ENCODE measurements at places on chromosomes 16 and 17. TPM values are rescaled to one million over a fixed set of nuclear protein-coding genes. Genes with fewer than 3 reads are reported as not detected.

The DUSP3 gene
- total RNA-seq = 33.3 TPM

The MT1M gene
- not detected for total RNA-seq

The KRTAP4-9 gene
- not detected for total RNA-seq

The KCNJ18 gene
- not detected for total RNA-seq

The TBC1D3E gene
- total RNA-seq = not detected

GRCh38 chr17:82400206-82400605 lies 17.9 kb upstream of the HEXD start:
- no peak for DNase-seq

GRCh38 chr17:38428112-38428642 lies at the start of gene ARHGAP23:
ARHGAP23 (plus strand) TSS chr17:38428464; CDS start chr17:38428486, 22 bp downstream.
- DNase-seq = no peak

DNA sequence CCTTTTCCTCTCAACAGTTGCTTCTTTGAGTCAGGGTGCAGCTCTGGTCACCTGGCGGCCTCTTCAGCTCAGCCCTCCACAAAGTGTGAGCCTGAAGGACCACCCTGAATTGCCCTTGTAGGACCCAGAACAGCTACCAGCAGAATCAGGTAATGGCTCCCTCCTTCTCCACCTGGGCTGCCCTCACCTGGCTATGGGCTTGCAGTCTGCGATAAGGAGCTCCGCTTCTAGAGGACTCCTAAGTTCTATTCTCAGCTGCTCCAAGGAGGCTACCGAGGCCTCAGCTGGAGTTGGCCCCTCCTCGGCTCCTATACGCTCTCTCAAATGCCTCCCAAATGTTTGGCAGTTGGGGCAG lies 13.4 kb downstream of the SMIM5 start:
- no peak for DNase-seq

DNA sequence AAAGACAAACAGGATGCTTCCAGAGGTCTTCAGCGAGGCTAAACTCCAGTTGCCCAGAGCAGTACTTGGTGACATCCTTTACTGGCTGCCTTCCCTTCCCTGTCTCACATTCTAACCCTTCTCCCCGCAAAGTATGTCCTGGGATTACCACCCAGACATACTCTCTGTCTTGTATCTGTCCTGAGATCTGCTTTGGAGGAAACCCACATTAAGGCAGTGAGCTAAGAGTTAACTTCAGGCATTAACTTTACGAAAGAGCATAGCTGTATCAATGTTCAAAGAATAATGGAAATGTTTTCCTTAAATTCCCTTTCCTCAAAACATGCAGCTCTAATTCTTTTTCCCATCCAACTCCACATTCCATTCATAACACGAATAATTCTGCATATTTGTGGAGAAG lies 385.2 kb downstream of the NPIPA8 start:
- no peak for DNase-seq

- DNase-seq = no peak
Measured at GRCh38 chr17:4014148-4014927, 50.1 kb upstream of the ATP2A3 start.

- DNase-seq = no peak
Measured at GRCh38 chr16:27529962-27530361, 19.8 kb downstream of the GTF3C1 start.

GRCh38 chr17:47159315-47159714 lies 29.8 kb downstream of the CDC27 start:
- DNase-seq = no peak

GRCh38 chr16:4800290-4801041 lies 2.0 kb downstream of the ROGDI start:
- DNase-seq = no peak

DNA sequence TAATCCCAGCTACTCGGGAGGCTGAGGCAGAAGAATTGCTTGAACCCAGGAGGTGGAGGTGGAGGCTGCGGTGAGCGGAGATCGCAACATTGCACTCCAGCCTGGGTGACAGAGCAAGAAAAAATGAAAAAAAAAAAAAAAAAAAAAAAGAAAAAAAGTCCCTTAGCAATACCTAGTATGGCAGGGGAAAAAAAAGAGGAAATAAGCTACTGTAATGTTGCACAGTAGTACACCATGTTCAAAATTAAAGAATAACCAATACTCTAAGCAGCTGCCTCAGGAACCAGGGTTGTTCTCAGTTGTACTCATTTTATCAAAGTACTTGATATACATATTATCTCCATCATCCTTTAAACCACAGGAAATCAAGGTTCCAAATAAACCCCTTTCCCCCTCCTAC lies 17.3 kb upstream of the TXNDC11 start:
- DNase-seq = no peak

DNA sequence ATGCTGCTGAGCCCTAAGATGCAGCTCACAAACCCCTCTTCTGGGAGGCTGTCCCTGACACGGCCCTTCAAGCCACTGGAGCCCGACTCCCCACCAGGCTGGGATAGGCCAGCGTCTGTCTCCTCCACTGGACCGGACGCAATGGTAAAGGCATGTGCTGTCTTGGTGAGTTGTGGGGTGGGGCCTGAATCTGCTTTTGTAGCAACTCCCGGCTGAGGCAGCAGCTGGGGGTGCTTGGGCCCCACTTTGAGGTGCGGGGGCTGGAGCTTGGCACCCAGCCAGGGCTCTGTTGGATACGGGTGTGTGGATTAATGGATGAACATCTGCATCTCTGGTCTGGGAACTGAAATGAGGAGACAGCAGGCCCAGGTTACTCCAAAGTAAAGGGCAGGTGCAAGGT lies 3.5 kb upstream of the NLRC3 start:
- no peak for DNase-seq

GRCh38 chr17:73042809-73043685 lies 49.4 kb downstream of the SLC39A11 start:
- no peak for DNase-seq

All from neural crest cell (in vitro differentiated cells).